ENCODE measurements at places on chromosomes 16 and 17.

DNA sequence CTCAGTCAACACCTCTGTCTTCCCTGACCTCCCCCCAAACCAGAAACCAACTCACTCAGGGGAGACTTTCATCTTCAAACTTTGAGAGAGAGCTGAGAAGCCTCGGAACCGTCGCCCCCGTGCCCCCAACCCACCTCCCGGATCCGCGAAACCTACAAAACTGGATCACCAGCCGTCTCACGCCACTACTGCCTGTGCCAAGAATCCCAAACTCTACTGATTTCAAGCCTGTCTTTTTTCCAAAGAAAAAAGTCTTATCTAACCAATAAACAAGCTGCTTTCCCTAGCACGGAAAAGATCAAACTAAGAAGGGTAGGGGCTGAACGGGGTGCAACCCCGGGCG lies 2.0 kb downstream of the AXIN2 start:
- DNase-seq: no peak

DNA sequence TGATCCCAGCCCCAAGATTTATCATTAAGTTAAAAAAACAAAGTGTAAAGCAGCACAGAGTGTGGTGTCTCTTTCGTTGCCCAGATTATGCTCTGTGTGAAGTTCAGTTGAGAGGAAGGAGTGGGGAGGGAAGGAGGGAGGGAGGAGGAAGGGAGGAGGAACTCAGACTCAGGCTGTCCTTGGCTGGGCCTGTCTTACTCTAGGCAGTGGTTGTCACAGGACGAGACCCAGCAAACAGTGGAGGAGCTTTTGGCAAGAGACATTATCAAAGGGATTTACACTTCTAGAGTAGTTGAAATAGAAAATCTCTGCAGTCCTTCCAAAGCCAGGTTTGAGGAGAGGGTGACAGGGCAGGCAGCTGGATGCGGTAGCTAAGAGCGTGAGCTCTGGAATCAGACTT lies 27.8 kb downstream of the KNOP1 start:
- DNase-seq: no peak

- DNase-seq: no peak
These were observed 45.7 kb downstream of the PHKB start for GRCh38 chr16:47506800-47507199.

DNA sequence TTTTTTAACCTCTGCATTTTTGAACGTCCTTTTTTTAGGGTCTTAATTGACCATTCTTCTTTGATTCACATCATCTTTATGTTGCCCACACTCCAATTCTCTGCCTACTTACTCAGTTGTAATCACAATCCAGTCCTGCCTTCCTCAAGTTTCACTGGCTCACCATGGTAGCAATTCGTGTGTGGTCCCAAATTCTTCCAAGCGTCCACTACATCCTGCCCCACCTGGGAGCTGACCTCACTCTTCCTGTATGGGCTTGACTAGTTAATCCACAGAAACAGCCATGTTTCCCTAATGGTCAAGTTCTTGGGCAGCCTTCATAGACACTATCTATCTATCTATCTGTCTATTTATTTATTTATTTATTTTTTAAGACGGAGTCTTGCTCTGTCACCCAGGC lies 7.1 kb downstream of the TLCD2 start:
- DNase-seq: no peak

DNA sequence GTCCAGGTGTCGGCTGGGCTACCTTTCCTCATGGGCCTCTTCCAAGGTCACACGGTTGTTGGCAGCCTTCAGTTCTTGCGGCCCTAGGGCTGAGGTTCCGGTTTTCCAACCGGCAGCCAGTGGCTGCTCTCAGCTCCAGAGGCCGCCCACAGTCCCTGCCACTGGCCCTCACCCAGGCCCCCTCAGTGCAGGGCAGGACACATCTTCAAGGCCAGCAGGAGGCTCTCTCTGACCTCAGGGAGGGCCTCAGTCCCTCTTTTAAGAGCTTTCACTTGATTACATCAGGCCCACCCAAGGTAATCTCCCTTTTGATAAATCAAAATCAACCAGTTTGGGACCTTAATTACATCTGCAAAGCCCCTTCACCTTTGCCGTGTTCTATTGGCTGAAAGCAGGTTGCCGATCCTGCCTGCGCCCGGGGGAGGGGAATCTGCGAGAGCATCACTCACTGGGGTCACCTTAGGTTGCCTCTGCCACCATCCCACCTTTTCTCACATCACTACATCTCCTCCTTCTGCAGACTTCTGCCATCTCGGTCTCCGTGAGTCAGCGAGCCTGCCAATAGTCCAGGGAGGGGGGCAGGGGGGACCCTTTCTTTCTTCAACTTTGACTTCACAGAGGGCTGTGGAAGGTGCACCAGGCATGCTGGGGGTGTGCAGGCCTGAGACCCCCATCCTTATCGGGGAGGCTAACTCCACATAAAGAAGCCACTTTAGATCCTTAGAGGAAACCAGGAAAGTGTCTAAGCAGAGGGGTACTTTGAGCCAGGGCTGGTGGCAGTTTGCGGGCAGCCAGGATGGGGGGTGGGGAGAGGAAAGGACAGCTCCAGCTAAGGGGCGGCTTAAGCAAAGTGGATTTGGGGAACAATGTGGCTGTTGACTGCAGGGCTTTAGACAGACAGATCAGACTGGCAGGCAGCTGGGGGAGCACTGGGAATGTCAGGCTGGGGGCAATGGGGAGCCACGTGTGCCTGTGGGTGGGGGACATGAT lies 28.8 kb upstream of the NXPH3 start:
- DNase-seq: no peak

- no peak for DNase-seq
These were observed 72.9 kb downstream of the DNAH9 start for GRCh38 chr17:11671126-11671525.

DNA sequence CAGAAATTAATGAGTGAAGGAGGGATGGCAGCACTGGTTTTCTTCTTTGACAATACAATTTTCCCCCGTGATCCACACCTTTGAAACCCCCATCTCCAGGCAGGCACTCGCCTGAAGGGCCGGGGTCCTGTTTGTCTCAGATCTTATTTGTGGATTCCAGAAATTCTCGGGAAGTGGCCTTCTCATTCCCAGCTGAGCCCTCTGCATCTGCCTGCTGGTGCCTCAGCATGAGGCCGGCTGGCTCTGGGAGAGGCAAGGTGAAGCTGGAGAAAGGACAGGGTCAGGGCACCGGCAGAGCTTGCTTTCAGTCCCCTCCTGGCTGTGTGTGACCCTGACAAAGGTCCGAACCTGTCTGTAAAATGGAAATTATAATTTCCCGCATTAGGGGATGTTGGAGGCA lies 35.8 kb upstream of the C1QL1 start:
- DNase-seq: no peak

DNA sequence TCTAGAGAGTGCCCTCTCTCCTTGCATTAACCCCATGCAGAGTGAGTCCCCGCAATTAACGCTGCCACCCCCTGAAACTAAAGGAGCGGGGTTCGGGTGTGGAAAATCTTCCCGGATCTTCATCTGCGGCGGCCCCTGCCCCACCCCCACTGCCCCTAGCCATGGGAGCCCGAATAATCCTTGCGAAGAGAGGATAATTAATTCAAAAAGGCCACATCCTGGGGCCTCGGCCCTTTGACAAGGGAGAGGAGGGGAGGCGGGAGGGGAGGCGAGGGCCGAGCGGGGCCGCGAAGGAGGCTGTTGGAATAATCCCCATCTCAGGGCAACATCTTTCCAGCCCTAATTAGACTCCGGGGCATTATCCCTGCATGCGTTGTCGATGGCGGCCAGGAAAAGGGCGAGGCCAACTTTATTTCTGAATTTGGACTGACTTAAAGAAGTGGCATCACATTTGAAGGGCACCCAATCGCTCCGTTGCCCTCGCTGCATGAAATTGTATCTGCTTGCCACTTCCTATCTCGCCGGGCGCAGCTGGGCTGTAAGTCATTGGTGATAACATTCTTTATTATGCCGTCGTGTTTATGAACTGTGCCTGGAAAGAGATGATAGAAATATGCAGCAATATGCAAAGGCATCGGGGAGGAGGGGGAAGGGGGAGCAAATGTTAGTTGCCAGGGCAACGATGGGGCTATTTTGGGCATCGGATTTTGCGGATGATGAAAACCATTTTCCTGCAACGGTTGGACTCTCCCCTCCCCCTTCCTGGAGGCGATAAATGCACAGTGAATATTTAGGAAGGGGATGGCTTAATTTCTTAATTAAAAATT lies 387.1 kb upstream of the TNRC6C start:
- no peak for DNase-seq

DNA sequence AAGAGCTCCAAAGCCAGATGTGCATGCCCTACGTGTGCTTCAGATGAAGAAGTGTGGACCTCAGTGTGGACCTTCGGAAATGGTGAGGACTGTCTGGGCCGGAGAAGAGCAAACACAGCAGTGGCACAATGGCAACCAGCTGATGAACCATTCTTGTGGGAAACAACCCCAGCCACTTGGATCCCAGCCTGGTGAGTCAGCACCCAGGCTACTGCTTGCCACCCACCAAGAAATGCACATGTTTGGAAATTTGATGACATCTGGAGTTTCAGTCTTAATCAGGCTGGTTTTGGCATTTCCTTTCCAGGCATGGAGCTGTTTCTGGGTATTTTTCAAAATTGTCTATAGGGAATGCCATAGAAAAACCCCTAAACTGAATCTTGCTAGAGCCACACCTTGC lies 42.7 kb downstream of the DYNLRB2 start:
- peak; percentile 19 for DNase-seq

DNA sequence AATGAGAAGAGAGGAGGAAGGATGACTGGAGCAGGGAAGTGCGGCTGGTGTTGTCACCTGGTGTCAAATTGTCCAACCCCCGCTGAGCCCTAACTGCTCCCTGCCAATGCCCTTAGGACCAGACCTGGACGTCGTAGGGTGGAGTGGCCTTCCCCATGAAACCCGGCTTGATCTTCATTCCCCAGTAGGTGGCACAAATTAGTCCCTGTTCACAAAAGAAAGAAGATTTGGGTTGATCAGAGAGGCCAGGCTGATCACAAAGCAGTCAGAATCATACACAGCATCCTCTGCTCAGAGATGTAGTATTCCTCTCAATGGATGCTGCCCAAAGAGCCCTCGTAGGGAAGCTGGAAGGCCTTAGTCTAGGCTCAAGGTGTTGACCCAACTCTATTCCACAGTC lies 60.2 kb downstream of the ACSM1 start:
- DNase-seq: no peak

GRCh38 chr16:11841026-11841425 lies 10.3 kb downstream of the RSL1D1 start:
- no peak for DNase-seq

DNA sequence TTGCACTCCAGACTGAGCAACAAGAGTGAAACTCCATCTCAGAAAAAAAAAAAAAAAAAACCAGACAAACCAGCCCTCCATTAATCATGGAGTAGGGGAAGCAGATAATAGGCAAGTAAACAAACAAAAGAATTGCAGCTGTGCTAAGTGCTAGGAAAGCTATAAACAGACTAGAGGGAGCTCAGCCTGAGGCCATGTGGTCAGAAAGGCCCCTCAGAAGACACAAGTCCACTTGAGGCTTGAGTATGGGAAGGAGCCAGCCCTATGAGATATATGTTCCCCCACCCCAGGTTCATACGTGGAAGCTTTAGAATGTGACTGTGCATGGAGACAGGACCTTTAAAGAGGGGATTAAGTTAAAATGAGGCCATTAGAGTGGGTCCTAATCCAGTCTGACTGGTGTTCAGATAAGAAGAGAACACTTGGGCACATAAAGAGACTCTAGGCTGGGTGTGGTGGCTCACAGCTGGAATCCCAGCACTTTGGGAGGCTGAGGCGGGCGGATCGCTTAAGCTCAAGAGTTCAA lies 132.6 kb upstream of the NOL11 start:
- DNase-seq: no peak

GRCh38 chr16:52914428-52914827 lies 138.3 kb downstream of the CHD9NB start:
- DNase-seq: no peak

- DNase-seq: no peak
These were observed 4.5 kb upstream of the CASC3 start for GRCh38 chr17:40135817-40136216.

GRCh38 chr17:36627101-36627500 lies 25.7 kb downstream of the MRM1 start:
- no peak for DNase-seq

DNA sequence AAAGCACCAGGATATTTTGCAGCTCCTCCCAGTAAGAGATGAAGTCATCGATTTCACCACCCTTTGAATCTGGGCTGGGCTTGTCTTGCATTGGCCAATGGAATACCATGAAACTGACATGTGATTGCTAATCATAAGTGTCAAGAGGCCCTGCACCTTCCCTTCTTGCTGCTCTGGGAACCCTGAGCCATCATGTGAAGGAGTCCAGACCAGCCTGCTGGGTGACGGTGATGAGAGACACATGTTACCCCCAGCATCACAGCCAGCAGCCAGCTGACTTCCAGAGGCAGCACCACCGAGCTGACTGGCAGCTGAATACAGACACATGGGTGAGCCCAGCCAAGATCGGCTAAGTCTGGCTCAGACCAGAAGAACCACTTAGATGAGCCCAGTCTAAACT lies 43.6 kb upstream of the CACNG4 start:
- no peak for DNase-seq

- peak; percentile 43 for DNase-seq
These were observed 75.4 kb upstream of the SDK2 start for GRCh38 chr17:73719588-73720071.

DNA sequence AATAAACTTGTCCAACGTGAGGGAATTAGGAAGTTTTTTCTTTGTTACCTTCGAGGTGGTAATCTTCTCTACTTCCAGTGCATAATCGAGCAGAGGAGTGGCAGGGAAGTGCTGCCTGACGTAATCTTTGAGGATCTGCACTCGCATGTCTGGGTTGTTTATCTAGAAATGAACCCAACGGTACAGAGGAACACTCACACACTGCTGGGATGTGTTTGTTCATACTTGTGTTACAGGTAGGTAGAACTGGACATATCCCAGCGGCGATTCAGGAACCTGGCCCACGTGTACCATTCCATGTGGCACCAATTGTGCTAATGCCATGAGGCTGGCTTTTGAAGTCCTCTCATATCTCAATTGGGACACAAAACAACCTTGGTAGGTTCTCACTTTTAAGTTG lies 4.2 kb upstream of the KLHL11 start:
- DNase-seq: no peak

DNA sequence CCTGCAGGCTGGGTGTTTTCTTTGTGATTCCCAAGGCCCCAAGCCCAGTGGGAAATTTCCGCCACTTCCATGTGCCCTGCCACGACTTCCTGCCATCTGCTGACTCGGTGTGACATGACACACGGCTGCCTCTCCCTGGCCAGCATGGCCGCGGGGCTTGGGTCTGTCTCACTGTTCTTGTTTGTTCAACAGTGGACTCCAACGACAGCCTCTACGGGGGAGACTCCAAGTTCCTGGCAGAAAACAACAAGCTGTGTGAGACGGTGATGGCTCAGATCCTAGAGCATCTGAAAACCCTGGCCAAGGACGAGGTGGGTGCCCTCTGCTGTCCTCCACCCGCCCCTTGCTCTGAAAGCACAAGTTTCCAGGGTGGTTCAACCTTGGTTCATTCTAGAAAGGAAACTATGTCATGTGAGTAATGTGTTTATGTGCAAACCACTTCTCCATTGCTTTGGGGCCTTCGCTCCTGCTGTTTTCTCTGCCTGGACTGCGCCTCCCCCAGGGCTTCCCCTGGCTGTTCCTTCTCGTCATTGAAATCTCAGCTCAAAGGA lies 26.8 kb downstream of the KNOP1 start:
- DNase-seq: no peak
